ENCODE measurements at places on chromosomes 16 and 17.

DNA sequence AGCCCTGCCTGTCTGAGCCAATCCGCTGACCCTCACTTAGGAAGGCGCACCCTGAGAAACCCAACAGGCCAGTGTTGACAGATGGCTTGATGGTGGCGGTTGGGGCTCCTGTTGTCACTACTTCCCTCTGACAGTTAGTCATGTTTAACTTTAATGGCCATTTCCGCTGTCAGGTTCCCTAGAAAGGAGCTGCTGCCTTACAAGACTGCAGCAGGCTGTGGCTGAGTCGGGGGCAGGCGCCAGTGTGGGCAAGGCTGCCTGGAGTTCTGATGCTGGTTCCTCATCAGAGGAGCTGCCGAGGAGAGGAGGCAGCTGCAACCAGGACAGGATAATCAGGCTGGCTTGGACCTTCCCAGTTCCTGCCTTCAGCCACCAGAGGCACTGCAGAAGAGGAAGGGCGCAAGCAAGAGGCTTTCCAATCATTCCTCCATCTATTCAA, 223.2 kb upstream of the DYNLRB2 start:
- no peak overlapping the region for H3K4me3 ChIP-seq
- H3K36me3 ChIP-seq = no peaks in the 10 kb centered on the region
- H3K27me3 ChIP-seq = no peaks in the 10 kb centered on the region
- no peak overlapping the region for H3K27ac ChIP-seq

GRCh38 chr17:17909078-17909477, 63.1 kb downstream of the TOM1L2 start:
- no peaks in the 10 kb centered on the region for H3K36me3 ChIP-seq
- no peak for DNase-seq
- no peak overlapping the region for H3K27ac ChIP-seq
- no peak overlapping the region for H3K4me3 ChIP-seq
- peaks cover under 1% of the 10 kb centered on the region for H3K4me1 ChIP-seq
- no peaks in the 10 kb centered on the region for H3K27me3 ChIP-seq

DNA sequence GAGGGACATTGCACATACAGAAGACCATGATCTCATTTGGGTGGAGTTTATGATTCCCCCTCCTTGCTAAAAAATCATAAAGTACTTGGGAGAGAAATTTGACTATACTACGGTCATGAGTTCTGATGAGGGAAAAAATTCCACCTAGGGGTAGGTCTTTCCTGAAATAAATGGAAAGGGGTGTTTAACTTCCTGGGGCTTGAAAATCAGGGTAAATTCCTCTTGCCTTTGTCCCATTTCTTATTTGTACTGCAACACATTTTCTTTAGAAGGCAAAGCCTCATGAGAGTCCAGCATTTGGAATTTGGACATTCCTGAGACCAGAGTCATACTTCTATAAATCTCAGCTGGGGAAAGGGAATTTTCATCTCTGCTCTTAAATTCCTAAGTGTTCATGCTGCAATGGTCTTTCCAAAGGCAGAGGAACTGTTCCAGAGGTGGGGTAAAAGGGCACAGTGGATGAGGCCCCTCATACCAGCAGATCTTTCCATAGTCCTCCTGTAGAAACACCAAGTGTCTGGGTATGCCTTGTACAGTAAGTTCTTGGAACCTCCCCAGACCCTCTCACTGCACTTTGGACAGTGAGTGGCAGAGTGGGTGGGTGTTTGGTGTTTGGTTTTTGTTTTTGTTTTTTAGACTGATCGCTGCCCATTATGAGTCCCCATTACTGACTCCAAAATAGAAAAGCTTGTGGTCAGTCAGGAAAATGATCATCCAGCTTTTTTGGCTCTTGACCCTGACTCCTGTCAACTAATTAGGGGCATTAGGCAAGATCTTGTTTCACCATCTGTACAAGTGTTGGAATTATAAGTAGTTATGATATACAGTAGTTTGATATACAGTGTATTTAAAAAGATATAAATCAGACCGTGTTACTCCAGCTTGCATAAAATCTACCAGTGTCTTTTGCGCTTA, 6.0 kb downstream of the LYRM1 start:
- H3K27me3 ChIP-seq = no peaks in the 10 kb centered on the region
- H3K27ac ChIP-seq = no peak overlapping the region
- H3K4me1 ChIP-seq = 0 out of 2 replicates have a peak, but pooled peaks cover 1% of the 10 kb centered on the region

GRCh38 chr17:71593078-71593477, 527.7 kb upstream of the SOX9 start:
- H3K27ac ChIP-seq = no peak overlapping the region
- H3K27me3 ChIP-seq = no peaks in the 10 kb centered on the region
- DNase-seq = no peak
- no peak overlapping the region for H3K4me3 ChIP-seq

Measured in iPS DF 6.9 (cell line).